ENCODE measurements at places on chromosomes 7 and 10. TPM values are rescaled to one million over a fixed set of nuclear protein-coding genes. Genes with fewer than 3 reads are reported as not detected.
A peak's percentile ranks its signal among the peaks of the same experiment; 100 is the strongest.

GRCh38 chr10:118106426-118106825 lies 59.7 kb upstream of the RAB11FIP2 start:
- no peak for DNase-seq

- DNase-seq: no peak
These were observed 77.6 kb downstream of the RALA start for GRCh38 chr7:39700932-39701331.

The COL26A1 gene
- total RNA-seq: not detected

DNA sequence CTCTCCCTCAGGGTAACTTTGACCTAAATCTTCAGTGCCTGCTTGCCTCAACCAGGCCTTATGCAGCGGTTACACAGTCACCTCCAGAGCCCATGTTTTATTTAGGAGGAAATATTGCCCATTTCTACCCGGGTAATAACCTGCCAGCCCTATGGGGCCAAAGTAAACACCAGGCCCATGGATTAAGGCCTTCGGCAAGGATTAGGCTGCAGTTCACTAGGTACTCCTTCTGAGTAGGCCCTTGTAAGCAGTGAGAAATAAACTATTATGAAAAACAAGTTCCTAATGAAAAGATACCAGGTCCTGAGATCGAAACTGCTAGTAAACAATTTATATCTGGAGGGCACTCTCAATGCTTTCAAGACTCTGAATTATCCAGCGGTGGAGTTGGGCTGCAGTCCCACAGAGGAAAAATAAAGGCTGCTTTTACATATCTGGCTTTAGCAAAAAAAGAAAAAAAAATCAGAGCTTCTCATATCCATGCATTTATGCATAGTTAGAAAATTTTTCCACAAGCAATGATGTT lies 3.7 kb upstream of the HOXA10 start:
- DNase-seq: no peak

DNA sequence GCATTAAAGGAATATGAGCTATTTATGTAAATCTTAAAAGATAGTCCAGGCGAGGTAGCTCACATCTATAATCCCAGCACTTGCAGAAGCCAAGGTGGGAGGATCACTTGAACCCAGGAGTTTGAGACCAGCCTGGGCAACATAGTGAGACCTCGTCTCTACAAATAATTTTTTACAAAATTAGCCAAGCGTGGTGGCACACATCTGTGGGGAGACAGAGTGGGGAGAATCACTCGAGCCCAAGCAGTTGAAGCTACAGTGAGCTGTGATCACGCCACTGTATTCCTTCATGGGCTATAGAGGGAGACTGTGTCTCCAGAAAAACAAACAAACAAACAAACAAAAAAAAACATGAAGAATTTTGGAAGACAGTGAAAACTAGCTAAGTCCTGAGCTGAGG lies 28.4 kb downstream of the HERC4 start:
- DNase-seq: no peak

DNA sequence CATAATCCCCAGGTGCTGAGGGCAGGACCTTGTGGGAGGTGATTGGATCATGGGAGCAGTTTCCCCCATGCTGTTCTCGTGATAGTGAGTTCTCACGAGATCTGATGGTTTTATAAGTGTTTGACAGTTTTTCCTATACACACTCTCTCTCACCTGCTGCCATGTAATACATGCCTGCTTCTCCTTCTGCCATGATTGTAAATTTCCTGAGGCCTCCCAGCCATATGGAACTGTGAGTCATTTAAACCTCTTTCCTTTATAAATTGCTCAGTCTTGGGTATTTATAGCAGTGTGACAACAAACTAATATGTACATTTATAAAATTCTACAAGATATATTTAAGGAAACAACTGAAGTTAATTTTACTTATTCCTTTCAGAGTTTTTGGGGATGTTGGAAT lies 170.8 kb upstream of the BET1 start:
- DNase-seq: no peak

GRCh38 chr10:101438881-101439391 lies 85.0 kb downstream of the BTRC start:
- no peak for DNase-seq

GRCh38 chr10:96646751-96647166 lies 59.9 kb upstream of the TM9SF3 start:
- DNase-seq: no peak

DNA sequence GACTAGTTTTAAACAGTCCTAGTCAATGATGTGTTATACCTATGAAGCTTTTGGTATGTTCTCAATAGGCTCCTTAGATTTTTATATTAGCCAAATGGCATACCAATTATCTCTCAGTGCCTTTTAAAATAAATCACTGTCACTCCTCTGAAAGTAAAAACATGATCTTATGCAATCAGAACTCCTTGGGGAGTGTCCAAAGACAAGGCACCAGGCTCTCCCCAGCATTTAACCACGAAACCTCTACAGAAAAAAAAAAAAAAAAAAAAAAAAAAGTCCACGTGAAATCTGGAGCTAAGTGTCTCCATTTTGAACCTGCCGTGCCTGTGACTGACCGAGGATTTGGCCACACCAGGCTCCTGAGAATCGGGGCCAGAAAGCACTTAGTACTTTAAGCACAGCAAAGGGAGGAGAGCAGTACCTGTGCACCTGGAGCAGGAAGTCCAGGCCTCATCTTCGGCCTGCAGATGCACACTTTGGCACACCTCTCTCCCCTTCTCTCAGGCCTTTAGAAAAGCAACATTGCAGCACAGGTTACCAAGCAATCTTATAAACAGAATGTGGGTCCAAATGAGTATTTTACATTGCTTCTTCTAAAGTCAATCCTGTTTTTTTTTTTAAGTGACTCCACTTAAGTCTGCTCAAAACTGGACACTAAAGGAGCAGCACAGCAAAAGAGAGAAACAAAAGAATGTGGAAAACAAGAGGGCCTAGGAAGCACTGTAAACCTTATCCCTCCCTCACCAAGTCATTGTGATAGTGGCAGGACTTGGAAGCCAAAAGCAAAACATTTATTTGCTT lies 1.5 kb downstream of the FAM13C start:
- no peak for DNase-seq

DNA sequence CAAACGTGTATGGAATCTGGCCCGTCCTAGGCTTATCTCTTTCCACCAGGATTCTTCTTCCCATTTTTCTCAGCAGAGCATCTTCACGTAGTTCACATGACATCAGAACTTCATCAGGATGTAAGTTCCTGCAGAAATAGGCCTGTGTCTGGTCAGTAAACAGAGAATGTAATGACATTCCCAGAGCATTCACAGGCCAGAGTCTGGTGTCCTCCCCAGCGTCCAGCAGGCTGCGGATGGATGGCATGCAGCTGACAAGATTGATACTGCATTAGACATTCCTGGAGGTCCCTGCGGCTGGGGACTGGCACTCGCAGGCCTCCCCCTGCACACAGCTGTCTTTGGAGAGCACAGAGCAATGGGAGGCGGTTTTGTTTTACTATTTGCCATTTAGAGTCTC lies 28.7 kb downstream of the MGMT start:
- DNase-seq: no peak

DNA sequence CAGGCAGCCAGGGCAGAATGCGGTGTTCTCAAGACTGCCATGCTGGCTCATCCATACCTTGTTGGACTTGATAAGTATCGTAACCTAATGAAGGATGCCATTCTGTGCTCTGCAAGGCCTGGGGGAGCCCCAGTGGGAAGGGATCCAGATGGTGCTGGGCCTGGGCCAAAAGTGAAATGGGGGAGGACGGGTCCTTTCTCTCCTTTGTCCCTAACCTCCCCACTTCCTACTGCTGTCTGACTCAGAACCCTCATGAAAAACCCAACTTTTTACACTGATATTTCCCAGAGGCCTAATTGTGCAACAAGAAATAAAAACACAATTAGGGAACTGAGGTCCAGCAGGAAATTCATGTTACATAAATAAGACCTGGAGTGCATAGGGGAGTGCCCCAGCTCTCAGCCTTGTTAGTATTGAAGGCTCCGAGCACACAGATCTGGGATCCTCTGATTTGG lies 193.7 kb upstream of the SVIL start:
- no peak for DNase-seq

- DNase-seq: no peak
These were observed 11.4 kb downstream of the DAGLB start for GRCh38 chr7:6436385-6436685.

DNA sequence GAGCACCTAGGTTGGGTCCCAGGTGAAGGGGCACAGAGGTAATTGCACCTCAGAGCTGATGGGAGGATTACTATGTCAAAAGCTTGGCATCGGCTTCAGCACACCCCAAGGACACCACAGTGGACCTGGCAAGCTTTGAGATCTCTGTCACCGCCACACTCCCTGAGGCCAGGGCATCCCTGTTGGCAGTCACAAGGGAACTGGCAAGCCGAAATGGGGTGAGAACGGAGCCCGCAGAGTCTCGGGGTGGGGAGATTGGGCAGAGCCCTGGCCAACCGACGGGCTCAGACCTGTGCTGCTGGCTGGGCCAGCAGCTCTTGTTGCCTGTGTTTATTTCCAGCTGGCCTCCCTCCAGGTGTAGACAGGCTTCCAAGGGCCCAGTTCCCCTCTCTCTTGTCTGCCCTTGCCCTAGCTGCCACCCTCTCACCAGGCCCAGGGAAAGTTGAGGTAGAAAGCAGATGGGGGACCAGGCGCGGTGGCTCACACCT lies 2.5 kb downstream of the HSPB1 start:
- DNase-seq: no peak

The IFIT1B gene
- total RNA-seq: not detected

The HOXA1 gene
- total RNA-seq: 0.11 TPM

The SGCE gene
- total RNA-seq: 0.73 TPM

DNA sequence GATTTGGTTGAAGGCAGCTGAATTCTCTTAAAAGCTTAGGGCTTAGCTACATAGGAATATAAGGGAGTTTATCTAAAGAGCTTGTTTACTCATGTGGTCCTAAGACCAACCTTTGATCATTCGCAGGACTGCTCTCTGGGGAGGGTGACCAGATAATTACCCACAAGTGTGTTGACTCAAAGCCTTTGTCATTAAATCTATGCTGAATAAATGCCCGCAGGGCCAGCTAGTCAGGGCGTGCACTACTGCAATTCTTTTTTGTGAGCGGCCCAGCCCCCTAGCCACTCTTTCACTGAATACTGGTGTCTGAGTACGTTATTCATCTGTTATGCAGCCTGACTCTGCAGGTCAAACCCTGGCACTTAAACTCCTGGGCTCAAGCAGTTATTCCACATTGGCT lies 69.6 kb downstream of the AKAP9 start:
- no peak for DNase-seq

DNA sequence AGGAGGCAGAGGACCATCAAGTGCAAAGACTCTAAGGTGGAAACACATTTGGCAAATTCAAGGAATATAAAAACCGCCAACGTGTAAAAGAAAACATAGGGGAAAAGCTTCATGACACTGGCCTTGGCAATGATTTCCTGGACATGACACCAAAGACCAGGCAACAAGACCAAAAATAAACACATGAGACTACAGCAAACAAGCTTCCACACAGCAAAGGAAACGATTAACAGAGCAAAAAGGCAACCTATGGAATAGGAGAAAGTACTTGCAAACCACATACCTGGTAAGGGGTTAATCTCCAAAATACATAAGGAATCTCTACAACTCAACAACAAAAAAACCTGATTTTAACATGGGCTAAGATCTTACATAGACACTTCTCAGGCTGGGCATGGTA lies 3.5 kb downstream of the GSTO1 start:
- no peak for DNase-seq

The EVX1 gene
- total RNA-seq: not detected

The UCN3 gene
- total RNA-seq: not detected

DNA sequence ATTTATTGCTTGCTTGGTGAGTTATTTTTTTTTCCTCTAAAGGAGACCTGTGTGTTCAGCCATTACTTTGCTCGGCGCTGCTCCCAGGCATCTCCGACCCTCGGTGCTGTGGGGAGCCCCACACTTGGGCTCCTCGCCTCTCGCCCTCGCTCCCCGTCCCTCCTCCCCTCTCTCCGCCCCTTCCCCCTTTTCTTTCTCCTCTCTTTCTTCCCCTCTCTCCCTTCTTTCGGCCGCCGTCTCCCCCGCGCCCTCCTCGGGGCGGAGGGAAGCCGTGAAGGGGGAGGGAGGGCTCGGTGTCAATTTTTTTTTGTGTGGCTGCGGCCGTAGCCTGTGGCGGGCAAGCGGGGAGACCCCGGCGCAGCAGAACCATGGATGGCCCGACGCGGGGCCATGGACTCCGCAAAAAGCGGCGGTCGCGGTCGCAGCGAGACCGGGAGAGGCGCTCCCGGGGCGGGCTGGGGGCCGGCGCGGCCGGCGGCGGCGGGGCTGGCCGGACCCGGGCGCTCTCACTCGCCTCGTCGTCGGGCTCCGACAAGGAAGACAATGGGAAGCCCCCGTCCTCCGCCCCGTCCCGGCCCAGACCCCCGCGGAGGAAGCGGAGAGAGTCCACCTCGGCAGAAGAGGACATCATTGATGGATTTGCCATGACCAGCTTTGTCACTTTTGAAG lies 1.1 kb downstream of the AUTS2 start:
- DNase-seq: no peak

DNA sequence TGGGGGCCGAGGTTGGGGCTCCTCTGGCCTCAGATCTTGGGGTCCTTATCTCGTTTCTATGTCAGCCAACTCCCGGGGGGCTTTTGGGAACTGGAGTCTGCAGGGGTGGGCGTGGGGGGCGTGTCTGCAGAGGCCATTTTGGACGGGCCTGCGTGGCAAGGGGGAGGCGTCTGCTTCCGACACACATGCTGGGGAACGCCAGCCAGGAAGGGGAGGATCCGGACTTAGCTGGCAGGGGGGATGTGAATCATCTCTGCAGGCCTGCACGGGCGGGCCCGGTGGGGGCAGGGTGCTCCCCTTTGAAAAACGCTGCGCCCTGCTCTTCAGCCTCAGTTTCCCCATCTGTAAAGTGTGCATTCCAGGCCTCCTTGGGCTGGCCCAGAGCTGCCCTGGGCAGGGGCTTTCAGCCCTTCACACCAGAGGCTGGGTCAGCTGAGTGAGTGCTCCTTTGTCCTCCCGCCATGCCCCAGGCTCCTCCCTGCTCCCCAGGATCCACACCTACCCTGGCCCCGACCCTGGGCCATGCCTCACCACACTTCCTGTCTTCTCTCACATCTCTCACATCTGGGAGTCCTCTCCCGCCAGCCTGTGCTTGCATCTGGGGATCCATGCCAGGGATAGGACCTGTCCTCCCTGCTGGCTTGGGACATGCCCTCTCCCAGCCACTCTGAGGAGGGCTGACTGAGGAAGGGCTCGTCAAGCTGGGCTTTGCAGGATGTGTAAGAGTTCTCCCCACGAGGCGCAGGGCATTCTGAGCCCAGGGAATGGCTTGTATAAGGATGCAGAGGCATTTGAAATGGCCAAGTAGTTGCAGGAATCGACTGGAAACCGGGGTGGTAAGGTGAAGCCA lies 172.6 kb upstream of the TNRC18 start:
- peak; percentile 59 for DNase-seq

- no peak for DNase-seq
These were observed 203.2 kb upstream of the PPP2R2D start for GRCh38 chr10:131697476-131698128.

GRCh38 chr10:46217752-46218453 lies 68.9 kb upstream of the ANTXRL start:
- no peak for DNase-seq

- DNase-seq: no peak
These were observed 23.6 kb upstream of the PPIA start for GRCh38 chr7:44772867-44773266.

DNA sequence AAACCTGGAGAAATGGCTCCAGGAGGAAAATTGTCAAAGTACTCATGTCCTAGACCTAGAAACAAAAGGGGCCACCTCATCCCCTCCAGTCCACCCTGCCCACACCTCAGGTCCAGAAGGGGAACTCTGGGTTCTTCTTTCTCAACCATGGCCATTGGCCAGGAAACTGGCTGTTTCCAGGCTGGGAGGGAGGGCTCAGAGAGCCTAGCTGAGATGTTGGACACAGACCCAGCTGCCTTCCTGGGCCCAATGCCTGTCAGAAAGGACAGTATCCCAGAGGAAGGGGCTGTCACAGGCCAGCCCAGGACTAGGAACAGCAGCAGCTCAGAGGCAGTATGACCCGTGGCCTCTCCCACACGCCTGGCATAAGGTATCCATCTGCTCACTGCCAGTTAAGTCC lies 9.6 kb downstream of the GRID1 start:
- DNase-seq: no peak

Measured in activated T-cell treated with anti-CD3 and anti-CD28 coated beads, Interleukin-2, amount 50 U/mL, for 4 hours (primary cell).